Erythroblast (primary cell): ENCODE measurements at places on chromosomes 4 and X.

DNA sequence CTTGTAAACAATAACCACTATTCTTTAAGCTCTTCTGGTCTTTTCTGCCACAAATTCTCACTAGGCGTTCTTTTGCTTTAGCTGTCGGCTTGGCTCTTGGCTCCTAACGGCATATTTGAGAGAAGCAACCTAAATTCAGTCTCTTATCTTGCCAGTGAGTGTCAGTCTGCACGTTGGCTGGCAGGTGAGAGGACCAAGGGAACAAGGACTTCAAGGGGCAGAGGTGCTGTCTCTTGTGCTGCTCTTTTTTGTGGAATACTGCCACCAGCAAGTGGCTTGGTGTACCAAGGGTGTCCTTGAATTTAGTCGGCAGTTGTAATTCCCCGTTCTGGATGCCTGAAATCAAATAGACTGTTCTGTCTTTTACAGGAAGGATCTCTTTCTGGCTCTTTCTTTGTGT is 77.8 kb upstream of the SLC4A4 start:
- DNase-seq, result no peak

DNA sequence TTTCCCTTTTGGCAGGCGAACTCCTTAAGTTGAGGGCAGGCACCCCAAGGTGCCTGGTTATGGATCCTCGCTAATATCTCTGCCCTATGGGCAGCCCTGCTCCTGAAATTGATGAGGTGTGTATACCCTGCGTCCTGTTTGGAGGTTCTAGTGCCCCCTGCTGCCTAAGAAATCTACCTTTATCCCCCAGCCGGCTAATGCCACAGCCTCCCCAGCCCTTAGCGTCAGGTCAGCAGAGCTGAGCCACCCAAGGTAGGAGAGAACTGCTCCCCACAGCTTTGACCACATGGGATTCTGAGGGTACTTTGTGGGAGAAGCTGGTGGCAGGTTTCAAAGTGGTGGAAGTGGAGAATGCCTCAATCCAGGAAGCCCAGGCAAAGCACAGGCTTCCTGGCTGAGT is 50.8 kb downstream of the ANAPC4 start:
- no peak for DNase-seq

DNA sequence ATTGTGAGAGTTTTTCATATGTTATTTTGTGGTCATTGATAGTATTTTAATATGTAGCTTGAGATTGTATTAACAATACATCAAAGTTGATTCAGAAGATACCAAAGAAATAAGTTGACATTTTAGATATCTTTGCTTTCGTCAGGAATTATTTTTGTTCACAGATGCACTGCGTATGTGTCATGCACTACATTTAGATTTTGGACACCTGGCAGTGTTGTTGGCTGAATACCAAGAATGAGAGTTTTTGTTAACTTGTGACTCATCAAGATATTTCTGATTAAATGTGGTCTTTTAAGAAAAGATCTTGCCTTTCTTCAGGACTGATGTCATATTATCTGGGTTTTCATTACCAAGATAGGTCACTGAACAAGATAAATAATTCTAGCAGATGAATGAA is 633.4 kb downstream of the CENPC start:
- no peak for DNase-seq

DNA sequence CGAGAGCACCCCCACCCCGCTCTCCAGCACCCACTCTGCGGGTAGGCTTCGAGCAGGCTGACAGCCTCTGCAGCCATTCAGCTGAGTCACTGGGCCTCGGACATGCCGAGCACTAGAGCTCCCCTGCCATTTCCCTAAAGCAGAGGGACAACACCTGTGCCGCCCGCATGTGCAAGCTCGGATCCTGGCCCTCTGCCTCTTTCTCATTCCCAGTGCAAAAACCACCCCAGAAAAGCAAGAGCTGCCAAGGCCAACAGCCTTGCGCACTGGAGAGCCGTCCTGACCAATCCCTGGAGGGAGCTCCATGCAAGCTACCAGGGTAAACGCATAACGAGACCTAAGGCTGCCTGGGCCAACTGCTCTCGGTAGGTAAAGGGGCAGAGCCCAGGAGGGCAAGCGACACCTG is 5.3 kb downstream of the HCFC1 start:
- DNase-seq, result no peak

GRCh38 chrX:88937616-88938015 is 190.6 kb downstream of the CPXCR1 start:
- DNase-seq, result no peak

- no peak for DNase-seq
Measured at GRCh38 chrX:115189110-115189509, at the start of gene RBMXL3. Gene RBMXL3, plus strand, starts transcription at chrX:115189410. Its CDS starts 32 bp downstream, at chrX:115189442.
